ENCODE measurements at places on chromosomes 1 and 21.
A peak's percentile ranks its signal among the peaks of the same experiment; 100 is the strongest.

GRCh38 chr1:114334297-114334696 lies 176.7 kb downstream of the TRIM33 start:
- DNase-seq: no peak

DNA sequence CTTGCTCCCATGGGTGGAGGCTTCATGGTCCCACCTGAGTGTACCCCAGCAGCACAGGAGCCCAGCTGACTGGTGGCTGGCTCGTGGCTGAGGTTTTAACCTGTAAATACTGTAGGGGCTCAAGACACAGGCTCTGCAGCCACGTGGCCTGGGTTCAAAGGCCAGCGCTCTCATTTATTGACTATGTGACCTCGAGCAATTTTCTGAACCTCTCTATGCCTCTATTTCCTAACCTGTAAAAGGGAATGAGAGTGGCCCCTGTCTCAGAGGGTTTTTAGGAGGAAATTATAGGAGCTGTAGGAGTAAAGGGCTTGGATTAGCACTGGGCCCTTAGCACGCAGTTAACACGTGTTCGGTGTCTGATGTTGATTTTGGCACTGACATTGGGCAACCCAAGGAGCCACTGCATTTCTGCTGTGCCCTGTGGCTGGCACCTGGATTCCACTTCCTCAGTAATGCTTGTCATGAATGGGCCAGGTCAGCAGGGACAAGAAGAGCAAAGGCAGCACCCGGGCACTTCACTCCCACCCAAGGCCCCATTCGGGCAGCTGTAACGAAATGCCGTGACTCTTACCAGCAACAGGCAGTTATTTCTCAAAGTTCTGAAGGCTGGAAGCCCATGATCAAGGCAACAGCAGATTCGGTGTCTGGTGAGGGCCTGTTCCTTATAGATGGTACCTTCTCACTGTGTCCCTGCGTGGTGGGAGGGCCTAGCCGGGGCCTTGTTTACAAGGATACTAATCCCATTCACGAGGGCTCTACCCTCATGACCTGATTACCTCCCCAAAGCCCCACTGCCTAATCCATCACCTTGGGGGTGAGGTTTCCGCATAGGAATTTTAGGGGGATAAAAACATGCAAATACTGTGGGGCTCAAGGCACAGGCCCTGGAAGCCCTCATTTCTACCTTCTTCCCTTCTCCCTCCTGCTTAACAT lies 25.2 kb downstream of the ARHGEF10L start:
- no peak for DNase-seq

DNA sequence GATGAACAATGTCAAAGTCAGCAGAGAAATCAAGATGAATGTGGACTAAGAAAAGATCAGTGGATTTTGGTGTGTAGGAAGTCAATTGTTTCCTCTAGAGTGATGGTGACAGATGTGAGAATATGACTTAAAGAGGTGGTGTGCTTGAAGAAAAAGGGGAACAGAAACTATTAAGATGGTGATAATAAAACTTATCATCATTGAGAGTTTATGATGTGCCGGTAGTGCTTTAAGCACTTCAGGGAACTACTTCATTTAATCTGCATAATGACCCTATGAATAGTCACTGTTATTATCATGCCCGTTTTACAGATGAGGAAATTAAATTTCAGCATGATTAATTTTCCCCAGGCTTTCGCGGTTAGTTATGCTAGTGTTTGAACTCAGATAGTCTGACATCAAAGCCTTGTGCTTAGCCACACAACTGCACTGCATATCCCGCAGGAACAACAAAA lies 246.9 kb upstream of the LRRC7 start:
- DNase-seq: no peak

DNA sequence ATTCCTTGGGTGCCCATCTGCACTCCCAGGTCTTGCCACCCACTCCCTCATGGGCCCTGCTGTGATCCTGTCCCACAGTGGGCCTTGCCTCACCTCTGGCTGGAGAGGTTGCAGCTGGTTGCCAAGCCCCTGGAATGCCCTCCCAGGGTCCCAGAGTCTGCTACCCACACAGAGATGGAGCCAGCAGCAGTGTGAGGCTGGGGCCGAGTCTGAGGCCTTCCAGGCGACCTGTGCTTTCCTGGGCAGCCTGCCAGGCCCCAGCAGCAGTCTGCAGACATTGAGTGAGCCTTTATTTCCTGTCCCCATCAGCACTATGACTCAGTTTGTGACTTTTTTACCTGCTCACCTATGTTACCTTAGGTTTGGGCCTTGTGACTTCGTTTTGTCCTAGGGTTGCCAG lies 25.0 kb upstream of the TSPAN2 start:
- peak; percentile 51 for DNase-seq

DNA sequence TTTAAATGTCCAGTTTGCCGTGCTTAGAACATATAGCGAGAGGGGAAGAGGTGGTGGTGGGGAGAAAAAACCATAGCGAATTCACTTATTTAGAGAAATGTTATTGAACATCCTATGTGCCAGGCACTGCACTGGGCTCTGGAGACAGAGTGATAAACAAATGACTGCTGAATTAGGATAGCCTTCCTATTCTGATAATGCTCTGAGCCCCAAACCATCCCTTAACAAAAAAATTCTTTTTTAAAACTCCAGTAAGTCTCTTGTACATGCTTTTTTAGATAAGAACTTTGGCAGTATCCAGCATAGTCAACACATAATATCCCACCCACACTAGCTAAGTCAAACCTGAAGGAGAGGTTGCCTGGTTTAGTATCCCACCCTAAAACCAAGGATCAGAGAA lies 8.5 kb downstream of the SZT2 start:
- DNase-seq: no peak

DNA sequence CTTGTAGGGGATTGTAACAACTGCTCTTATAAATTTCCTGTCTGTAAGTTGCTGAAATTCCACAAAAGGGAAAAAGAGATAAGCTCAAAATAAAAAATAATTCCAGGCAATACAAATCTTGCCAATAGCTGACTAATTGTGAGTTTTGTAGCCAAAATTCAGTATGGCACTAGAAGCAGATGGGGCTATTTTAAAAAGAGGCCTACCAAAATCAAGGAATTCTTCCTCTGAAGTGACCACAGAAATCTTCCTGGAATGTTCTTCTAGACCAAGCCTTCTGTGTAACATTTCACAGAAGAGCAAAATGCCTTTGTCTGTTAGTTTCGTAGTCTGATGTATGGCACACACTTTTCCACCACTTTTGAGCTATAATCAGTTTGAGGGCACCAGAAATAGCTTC lies 127.6 kb downstream of the CYYR1 start:
- DNase-seq: no peak

DNA sequence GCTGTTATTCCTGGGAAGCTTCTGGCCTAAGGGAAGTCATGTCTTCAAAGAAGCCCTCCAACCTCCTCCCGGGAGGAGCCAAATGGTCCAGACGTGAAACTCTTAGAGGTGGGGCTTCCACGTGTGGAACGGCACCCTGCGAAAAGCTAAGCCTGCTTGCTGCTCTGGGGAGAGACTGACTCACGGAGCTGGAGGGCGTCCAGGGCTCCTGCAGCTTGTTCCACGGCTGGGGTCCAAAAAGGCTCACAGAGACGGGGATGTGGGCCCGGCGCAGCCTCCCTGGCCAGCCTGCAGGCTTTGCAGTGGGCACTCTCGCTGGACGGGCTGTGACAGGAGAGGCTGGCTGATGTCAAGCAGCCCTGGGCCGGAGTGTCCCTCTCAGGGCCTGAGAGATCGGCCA lies 105.1 kb downstream of the COLGALT2 start:
- no peak for DNase-seq

- no peak for DNase-seq
Measured at GRCh38 chr1:21267191-21268077, 22.8 kb downstream of the ECE1 start.

- DNase-seq: peak; percentile 97
Measured at GRCh38 chr21:34614628-34615486, at the start of gene RCAN1. TSS of gene RCAN1 (minus strand) at chr21:34615113. CDS start at chr21:34615011, 102 bp downstream.

GRCh38 chr1:77044133-77044849 lies 174.9 kb downstream of the PIGK start:
- no peak for DNase-seq

GRCh38 chr1:23582820-23583219 lies 23.5 kb upstream of the ID3 start:
- DNase-seq: no peak

GRCh38 chr1:175376194-175376593 lies 183.6 kb upstream of the KIAA0040 start:
- DNase-seq: no peak

All from hematopoietic multipotent progenitor cell (in vitro differentiated cells).